CD8-positive, alpha-beta memory T cell (primary cell): ENCODE measurements at places on chromosomes 6 and 20. TPM values are rescaled to one million over a fixed set of nuclear protein-coding genes. Genes with fewer than 3 reads are reported as not detected.

NKAIN4 gene
- polyA plus RNA-seq: not detected

CPNE5 gene
- polyA plus RNA-seq: 0.44 TPM

ABHD12 gene
- 35.0 TPM for polyA plus RNA-seq

ANKRD60 gene
- not detected for polyA plus RNA-seq

B3GALT4 gene
- polyA plus RNA-seq: 35.3 TPM

GPR6 gene
- polyA plus RNA-seq: not detected

RAET1E gene
- not detected for polyA plus RNA-seq

TAF4 gene
- 1.4 TPM for polyA plus RNA-seq

PREX1 gene
- polyA plus RNA-seq: 89.5 TPM

PSORS1C2 gene
- not detected for polyA plus RNA-seq

GCM1 gene
- not detected for polyA plus RNA-seq

ROMO1 gene
- 358 TPM for polyA plus RNA-seq

TRDN gene
- not detected for polyA plus RNA-seq

UBE3D gene
- 3.9 TPM for polyA plus RNA-seq

SLC35B2 gene
- polyA plus RNA-seq: 49.0 TPM

IFT52 gene
- polyA plus RNA-seq: 31.6 TPM
